ENCODE measurements at places on chromosomes 3 and 15.

DNA sequence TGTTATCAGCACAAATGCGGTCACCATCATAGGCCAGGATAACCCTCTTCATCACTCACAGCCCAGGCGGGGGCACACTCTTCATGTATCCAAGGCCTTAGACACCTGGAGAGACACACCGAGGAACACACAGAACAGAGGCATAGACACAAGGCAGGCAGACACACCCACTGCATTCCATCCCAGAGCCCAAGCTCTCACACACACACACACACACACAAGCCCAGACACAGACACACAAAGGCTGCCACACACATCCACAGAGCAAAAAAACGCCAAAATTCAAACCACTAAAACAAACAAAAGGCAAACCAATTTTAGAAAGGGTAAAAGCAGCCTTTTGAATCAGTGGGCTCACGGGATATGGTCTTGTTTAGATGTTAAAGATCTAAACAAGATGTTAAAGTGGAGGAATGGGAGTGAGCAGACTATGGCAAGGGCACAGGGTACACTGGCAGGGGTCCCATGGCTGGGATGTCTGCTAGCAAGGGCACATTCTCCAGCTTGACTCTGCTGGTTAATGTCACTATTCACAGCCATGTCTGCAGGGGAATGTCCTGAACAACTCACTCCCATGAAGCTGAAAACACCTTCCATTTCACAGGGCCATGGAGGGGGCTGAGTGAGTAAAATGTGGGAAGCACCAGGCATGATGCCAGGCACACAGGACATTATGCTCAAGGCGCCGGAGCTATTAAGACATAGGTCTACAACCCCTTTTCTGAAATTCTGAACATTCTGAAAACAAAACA is 14.9 kb upstream of the CRABP1 start:
- no peak for DNase-seq

DNA sequence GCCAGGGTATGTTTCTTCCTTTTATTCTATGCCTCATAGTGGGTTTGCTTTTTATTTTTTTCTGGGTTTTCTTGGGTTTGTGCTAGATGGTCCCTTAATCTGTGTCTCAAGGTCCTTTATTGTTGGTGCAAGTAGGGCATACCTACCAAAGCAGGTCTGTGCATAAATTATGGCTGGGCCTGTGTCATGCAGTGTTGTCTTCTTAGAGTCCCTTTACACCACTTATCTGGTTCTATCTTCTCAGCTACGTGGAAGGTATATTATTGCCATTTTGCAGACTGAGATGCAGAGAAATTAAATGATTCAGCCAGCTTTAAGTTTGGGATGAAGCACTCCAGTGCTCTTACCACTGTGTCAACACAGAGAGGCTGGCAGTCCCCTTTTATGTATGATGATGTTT is 293.5 kb upstream of the SOX2 start:
- DNase-seq, result no peak

DNA sequence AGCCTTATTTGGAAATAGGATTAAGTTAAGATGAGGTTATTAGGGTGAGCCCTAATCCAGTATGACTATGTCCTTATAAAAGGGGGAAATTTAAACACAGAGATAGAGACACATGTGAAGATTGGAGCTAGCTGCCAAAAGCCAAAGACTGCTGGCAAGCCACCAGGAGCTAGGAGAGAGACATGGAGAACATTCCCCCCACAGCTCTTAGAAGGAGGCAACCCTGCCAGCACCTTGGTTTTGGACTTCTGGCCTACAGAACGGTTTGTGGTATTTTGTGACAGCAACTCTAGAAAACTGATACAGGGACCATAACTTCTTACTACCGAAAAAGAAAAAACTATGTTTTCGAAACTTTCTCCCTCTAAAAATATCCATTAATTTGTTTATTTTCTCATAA is 245.3 kb upstream of the RARB start:
- no peak for DNase-seq

DNA sequence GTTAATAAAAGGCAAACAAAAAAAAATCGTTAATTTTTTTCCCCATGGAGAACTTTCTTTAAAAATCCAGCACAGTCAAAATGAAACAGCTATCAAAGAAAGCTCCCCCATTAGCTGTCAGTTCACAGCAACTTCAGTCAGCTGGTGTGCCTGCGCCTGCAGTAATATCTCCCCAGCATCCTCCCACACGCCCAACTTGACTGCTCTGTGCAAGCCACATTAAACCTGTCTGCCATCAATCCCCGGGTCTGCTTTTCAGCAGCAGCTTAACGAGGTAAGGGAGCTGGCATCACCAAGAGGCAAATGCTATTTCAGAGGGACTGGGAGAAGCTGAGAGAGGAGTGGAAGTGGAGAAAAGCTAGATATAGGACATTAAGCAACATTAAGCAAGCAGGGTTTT is 337.5 kb downstream of the GAP43 start:
- no peak for DNase-seq

GRCh38 chr15:62658498-62658897 is 384.0 kb upstream of the TPM1 start:
- DNase-seq, result no peak

DNA sequence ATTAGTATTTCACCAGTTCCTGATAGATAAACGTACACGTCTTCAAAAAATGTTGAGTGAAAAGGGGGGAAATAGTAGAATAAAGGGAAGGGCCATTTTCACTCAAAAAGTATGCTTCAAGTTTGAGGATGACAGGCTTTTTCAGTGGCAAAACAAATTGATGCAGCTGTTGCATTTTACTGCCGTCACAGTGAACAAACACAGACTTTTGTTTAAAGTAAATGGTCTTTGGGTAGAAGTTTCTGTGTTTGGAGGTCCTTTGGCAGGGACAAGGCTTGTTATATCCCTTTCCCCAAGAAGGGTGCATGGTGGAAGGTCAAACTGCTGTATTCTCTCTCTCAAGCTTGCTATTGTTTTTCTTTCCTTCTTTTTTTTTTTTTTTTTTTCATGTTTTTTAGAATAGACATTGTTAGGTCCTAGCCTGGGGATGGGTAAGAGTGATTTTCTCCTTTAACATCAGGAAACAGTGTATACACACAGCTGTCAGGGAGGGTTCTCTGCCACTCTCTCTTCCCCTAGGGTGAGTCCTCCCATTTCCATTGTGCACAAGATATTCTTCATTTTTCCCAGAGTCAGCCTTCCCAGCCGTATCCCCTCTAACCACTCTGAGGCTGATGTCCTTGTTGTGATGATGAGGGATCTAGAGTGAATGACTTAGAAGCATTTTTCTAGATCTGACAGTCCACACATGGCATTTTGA is 6.6 kb upstream of the SUCNR1 start:
- DNase-seq, result no peak

GRCh38 chr3:7759630-7760029 is 742.0 kb upstream of the LMCD1 start:
- DNase-seq, result no peak

GRCh38 chr3:126319701-126320295 is 37.4 kb downstream of the KLF15 start:
- no peak for DNase-seq

DNA sequence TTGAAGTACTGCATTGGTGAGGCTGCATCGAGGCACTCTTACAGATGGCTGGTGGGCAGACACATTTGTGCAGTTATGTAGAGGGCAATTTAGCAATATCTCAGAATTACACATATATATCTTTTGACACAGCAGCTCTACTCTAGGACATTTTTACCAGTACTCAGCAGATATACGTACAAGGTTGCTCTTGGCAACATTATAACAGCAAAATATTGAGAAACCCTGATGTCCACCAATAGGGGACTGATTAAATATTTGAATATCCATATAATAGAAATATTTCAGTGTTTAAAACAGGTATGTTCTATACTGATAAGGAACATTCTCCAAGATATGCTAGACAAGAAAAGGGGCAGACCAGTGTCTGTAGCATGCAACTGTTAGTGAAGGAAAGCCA is 7.9 kb upstream of the FBXO22 start:
- DNase-seq, result no peak

DNA sequence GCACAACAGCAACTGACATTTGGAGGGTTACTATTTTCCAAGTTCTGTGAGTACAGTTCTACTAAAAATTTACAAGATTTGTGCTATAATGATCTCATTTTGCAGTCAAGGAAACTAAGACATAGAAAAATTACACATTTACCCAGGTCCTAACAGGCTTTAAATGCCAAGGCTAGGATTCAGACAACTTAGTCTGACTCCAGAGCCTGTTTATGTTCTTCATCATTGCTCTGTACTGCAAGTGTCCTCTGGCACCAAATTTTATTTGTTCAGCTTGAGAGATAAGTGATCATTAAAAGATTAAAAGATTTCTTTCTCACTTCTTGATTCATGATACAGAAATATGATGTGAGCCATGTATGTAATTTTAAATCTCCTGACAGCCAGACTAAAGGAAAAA is 290.8 kb downstream of the UBE2E2 start:
- DNase-seq, result no peak

DNA sequence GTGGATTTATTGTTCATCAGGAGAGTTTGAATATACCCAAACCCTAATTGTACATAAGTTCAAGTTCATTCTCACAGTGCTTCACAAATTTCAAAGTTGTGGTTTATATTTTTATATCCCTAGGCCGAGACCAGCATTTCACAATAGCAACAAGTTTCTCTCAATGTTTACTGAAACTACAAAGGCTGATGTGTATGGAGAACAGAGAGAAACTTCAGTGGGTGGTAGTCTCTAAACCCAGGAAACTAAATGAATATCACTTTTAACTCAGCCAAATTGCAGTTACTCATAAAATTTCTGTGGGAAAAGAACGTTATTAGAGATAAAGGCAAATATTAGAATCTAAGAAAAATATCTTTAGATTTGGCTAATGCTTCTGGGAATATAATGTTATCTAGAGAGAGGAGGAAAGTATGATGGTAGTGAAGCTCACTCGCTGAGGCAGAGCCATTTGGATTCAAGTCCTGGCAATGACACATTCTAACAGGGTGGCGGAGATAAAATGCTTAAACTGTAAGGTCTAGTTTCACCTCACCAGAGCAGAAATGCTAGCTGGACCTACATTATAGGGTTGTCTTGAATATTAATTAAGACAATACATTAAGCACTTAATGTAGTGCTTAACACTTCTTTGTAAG is 514.8 kb downstream of the EPHA3 start:
- no peak for DNase-seq

GRCh38 chr15:45377609-45378148 is 665 bp downstream of the GATM start:
- no peak for DNase-seq

Data from CD4-positive, alpha-beta T cell treated with Interleukin-10 for 1 hour (primary cell).